Heart left ventricle (tissue), 16 donors: ENCODE measurements at places on chromosomes 6 and 20.

- DNase-seq = no peak
These were observed 26.3 kb downstream of the LHFPL5 start for GRCh38 chr6:35831257-35832007.

GRCh38 chr6:112235956-112236355 is 18.4 kb downstream of the LAMA4 start:
- no peak for DNase-seq

GRCh38 chr20:44422083-44422482 is 53.6 kb upstream of the TTPAL start:
- DNase-seq = no peak

DNA sequence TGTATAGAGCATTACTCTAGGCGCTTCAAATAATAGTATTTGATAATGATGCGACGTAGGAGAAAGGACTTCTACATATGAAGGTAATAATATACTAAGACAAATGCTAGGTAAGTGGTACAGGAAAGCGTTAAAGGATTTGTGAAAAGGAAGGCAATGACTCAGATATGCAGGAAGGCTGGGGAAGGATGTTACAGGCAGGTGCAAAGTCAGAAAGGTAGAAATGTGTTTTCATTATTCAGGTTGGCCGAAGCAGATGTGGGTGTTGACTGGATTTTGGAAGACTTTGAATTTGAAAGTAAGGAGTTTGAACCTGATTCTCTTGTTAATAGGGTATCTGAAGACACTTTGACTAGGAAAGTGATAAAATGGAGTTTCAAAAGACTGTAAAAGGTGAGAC is 51.0 kb downstream of the STK4 start:
- DNase-seq = no peak
